GM23338 (cell line): ENCODE measurements at places on chromosomes 2 and 18. TPM values are rescaled to one million over a fixed set of nuclear protein-coding genes. Genes with fewer than 3 reads are reported as not detected.

GRCh38 chr2:144519934-144520731 lies at the start of gene ZEB2:
TSS of gene ZEB2 (minus strand) at chr2:144520119. CDS start at chr2:144517350, 2,769 bp downstream.
- DNase-seq = peak; percentile 72

DNA sequence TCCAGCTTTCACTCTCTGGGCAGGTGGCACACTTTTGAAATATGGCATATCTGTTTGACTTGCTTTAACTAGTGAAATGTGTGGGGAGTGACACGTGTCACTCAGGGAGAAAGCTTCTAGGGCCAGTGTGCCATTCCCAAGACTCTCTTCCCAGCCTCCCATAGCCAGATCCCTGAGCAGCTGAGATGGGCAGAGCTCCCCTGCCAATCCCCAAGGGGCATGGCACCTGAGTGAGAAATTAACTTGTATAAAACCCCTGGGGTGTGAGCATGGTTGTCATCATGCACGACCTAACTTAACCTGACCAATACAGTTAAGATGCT lies 39.0 kb upstream of the MARCO start:
- DNase-seq = no peak

GRCh38 chr2:135030826-135031225 lies 16.4 kb downstream of the MAP3K19 start:
- DNase-seq = peak; percentile 52

- no peak for DNase-seq
These were observed 32.2 kb downstream of the SPATS2L start for GRCh38 chr2:200338692-200339091.

- no peak for DNase-seq
These were observed 240.2 kb upstream of the SLC14A2 start for GRCh38 chr18:45374878-45375630.

DNA sequence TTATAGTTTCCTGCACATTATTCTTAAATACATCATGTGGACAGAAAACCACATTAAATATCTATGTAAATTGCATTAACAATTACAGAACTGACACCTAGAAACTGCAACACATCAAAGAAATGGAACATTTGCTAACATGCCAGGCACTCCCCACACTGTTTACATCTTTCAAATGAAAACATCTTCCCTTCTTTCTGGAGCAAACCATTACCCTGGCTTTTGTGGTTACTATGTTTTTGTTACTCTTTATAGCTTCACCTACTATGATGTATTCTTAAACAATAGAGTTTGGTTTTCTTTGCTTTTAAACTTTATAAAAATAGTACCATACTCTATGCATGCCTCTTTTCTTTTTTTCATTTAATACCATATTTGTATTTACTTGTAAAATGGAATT lies 1894.5 kb upstream of the CELF4 start:
- no peak for DNase-seq

DNA sequence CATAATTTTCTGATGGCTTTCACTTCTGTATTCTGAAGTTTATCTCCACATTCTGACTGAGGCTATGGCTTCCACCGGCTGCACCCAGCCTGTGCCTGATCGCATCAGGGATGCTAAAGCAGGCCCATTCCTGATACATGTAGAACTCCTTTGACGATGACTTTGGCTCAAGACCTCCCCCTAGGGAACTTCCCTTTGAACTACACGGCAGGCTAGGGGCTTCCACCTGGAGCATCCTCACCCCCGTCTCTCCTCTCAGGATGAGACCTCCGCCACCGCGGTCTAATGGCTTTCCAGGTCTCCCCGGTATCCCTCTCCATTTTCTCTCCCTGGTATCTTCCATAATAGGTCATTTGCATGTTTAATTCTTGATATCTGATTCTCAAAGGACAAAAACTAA lies 214.9 kb upstream of the CHST9 start:
- peak; percentile 88 for DNase-seq

- DNase-seq = no peak
These were observed 232.6 kb downstream of the EN1 start for GRCh38 chr2:118614841-118615271.

Gene ALPI
- not detected in 2 replicates for total RNA-seq

Gene SDC1
- 40.6 and 43.0 TPM in 2 replicates for total RNA-seq

Gene MPPE1
- 18.8 and 29.8 TPM in 2 replicates for total RNA-seq

Gene IFIH1
- 2.5 and 3.0 TPM in 2 replicates for total RNA-seq

Gene PSD4
- total RNA-seq = 0.66 and 1.1 TPM in 2 replicates

Gene PSTPIP2
- total RNA-seq = 1.3 and 2.6 TPM in 2 replicates
